Spinal cord (tissue), 10 donors: ENCODE measurements at places on chromosomes 7 and 10. TPM values are rescaled to one million over a fixed set of nuclear protein-coding genes. Genes with fewer than 3 reads are reported as not detected.

DNA sequence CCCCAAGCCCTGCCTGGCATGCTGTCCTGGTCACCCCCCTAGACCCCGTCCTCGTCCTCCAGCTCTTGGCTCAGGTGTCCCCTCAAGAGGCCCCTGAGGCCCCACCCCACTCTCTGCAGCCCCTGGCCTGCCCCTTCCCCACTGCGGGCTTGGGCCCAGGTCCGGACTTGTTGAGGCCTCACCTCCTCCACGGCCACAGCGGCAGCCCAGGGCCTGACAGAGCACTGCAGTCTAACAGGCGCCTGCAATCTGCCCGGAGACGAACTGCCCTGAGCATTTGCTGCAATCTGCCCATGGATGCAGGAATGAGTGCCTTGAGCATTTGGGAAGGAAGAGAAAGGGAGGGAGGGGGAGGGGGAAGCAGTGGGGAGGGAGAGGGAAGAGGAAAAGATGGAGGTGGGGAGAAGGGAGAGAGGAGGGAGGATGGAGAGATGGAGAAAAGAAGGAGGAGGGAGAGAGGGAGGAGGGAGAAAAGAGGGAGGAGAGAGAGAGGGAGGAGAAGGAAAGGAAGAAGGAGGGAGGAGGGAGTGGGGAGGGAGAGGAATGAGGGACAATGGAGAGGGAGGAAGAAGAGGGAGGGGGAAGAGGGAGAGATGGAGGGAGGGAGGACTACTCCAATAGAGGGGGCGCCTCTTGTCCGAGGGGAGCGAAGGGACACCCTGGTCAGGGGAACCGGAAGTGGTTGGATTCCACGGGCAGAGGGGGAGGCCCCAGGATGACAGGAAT, 73.9 kb downstream of the PDGFA start:
- H3K27ac ChIP-seq: no peak overlapping the region
- no peaks in the 10 kb centered on the region for H3K36me3 ChIP-seq
- H3K27me3 ChIP-seq: peaks cover under 1% of the 10 kb centered on the region

The MGAM2 gene
- polyA plus RNA-seq: 0.14 TPM

DNA sequence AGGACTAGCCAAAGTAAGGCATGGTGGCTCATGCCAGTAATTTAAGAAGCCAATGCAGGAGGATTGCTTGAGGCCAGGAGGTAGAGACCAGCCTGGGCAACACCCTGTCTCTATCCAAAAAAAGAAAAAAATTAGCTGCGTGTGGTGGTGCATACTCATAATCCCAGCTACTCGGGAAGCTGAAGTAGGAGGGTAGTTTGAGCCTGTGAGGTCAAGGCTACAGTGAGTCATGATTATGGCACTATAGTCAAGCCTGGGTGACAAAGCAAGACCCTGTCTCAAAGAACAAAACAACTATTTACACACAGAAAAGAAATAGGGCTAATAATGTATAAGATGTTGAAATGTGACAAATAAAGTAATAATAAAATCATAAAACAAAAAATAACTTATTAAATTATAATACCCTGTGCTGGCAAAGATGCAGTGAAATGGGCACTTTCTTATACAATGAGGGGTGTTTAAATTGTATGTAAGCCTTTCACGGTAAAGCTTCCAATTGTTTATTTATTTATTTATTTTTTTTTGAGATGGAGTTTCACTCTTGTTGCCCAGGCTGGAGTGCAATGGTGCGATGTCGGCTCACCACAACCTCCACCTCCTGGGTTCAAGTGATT, 175.2 kb downstream of the TPST1 start:
- H3K27ac ChIP-seq: no peak overlapping the region
- H3K4me1 ChIP-seq: no peaks in the 10 kb centered on the region
- H3K4me3 ChIP-seq: no peak overlapping the region
- no peak for DNase-seq

- H3K27ac ChIP-seq: peak overlapping the region; percentile 78
- no peak for DNase-seq
- peaks cover 10% of the 10 kb centered on the region for H3K4me1 ChIP-seq
- H3K36me3 ChIP-seq: no peaks in the 10 kb centered on the region
- peak overlapping the region; percentile 13 for H3K4me3 ChIP-seq
- no peaks in the 10 kb centered on the region for H3K27me3 ChIP-seq
These were observed 81.1 kb downstream of the PRTFDC1 start for GRCh38 chr10:24871011-24871935.

DNA sequence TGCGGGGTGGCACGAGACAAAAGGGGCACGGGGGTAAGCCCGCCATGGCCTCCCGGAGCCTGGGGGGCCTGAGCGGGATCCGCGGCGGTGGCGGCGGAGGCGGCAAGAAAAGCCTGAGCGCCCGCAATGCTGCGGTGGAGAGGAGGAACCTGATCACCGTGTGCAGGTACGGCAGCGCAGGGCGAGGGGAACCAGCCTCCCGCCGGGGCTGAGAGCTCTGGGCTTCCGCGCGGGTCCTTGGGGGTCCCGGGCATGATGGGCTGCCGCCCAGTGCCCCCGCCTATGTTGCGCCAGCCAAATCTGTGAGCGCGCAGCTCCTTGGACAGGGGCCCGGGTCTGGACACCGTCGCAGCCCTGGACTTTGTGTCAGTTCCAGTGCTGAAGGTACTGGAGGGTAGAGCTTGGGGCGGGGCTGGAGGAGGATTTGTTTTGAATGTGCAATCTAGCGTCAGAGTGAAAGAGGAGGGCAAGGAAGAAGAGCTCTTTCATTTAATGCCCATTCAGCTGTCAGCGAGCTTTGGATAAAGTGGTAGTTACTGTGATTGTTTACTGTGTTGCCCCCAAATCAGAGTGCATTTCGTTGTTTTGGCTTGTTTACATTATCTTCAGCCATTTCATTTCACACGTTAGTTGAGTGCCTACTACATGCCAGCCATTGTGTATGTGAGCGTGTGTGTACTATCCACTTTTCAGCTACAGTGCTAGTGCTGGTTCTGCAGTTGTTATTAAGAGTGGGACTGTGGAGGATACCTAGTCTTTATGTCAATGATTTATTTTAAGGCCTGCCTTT, 777 bp downstream of the RUNDC3B start:
- H3K27me3 ChIP-seq: peaks cover 3% of the 10 kb centered on the region
- peaks cover 14% of the 10 kb centered on the region for H3K4me1 ChIP-seq
- H3K27ac ChIP-seq: peak overlapping the region; percentile 61

DNA sequence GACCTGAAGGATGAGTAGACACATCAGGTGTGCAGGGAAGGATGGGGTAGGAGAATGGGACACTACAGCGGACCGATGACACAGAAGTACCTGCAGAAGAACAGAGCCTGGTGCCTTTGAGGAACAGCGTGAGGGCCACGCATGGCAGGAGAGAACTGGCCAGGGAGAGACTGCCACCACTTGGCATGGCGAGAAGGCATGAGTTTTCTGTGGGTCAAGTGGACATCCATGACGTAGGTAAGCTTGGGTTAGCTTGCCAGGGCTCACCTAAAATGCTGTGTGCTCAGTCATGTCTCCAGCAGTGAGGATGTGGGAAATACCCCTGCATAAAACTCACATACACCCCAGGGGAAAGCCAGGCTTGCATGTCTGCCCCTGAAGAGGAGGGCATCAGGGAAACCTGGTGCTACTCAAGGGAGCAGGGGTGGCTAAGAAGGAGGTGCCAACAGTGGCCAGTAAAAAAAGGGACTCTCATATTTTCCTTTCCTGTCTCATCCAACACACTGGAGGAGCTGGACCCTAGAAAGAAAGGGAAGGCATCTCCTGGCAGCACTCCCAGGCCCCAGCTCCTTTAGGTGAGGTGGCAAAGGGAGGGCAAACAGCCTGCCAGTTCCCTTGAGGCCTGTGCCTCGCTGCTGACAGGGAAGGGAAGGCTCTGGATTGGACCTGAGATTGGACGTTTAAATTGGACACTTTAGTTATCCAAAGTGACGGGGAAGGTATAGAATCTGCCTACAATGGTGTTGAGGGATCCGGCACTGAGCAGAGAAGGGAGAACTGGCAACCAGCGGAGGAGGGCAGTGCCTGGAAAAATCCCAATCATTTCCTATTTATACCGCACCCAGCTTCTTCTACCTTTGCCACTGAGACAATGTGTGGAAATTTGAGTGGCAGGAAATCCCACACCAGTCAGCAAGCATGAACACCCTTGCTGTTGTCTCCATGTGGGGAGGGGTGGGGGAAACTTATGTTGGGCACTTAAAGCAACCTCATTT, 255.7 kb downstream of the GLI3 start:
- H3K4me1 ChIP-seq: peaks cover 10% of the 10 kb centered on the region
- no peaks in the 10 kb centered on the region for H3K36me3 ChIP-seq
- H3K27me3 ChIP-seq: no peaks in the 10 kb centered on the region
- no peak overlapping the region for H3K27ac ChIP-seq

- no peak for DNase-seq
- no peak overlapping the region for H3K27ac ChIP-seq
- no peak overlapping the region for H3K4me3 ChIP-seq
- H3K36me3 ChIP-seq: no peaks in the 10 kb centered on the region
- H3K27me3 ChIP-seq: no peaks in the 10 kb centered on the region
These were observed 486.5 kb downstream of the CALN1 start for GRCh38 chr7:71925663-71926062.

DNA sequence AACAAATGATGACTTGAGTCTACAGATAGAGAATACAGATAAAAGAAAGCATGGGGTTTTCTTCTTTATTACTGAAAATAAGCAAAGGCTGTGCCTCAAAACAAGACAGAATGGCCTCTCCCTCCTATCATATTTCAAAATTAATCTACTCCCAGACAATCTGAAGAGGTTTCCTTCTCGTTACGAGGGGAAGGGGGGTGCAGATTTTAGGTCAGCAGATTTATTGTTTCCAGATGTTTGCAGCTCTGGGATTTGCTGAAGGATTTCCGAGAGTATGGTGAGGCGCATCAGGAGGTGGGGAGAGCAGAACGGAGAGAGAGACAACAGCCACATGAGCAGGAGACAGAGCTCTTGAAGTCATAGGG, 89.8 kb downstream of the KIAA1549 start:
- no peak overlapping the region for H3K4me3 ChIP-seq
- peaks cover 19% of the 10 kb centered on the region for H3K4me1 ChIP-seq
- H3K36me3 ChIP-seq: peaks cover 17% of the 10 kb centered on the region
- no peaks in the 10 kb centered on the region for H3K27me3 ChIP-seq

The TMEM270 gene
- polyA plus RNA-seq: not detected

GRCh38 chr10:112960151-112960681, 10.2 kb downstream of the TCF7L2 start:
- H3K27ac ChIP-seq: no peak overlapping the region
- H3K36me3 ChIP-seq: no peaks in the 10 kb centered on the region
- H3K4me1 ChIP-seq: peaks cover 24% of the 10 kb centered on the region

DNA sequence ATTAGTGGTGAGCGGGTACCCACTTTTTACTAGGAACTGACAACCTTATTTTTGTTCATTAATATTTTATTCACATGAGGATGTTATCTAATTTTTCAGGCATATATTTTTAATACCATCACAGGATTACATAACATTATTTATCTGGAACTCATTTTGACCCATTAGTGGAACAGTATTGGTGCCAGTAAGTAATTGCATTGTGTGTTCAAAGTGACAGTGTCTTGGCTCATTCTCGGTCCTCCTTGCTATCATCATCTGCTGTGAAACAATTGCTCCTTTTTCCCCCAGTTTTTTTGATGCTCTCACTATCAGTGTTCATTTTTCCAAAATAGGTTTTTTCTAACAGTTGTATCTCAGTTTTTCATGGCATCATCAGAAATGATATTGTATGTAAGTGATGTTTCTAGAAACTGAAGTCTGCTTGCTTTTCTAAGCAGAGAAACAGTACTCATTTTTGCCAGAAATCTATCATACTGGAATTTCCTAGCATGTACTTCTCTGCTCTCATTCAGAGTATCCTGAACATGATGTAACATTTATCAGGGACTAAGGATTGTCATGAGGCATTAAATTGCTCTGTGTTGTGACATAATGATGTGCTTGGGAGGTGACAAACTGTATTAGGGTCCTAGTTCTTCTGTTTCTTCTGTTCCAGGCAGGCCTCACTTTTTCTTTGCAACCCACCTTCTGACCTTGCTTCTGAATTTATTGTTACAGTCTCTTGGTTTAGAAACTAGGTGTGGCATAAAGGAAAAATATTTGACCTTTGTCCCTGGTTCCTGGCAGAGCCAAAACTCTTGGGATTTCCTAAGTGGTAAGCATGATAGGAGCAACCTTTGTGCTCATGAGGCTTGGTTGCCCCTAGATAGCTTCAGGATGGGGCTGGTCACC, 4.2 kb downstream of the NUB1 start:
- peaks cover 24% of the 10 kb centered on the region for H3K36me3 ChIP-seq
- H3K27ac ChIP-seq: no peak overlapping the region
- H3K4me1 ChIP-seq: peaks cover 12% of the 10 kb centered on the region
- no peaks in the 10 kb centered on the region for H3K27me3 ChIP-seq

- no peak for DNase-seq
- peaks cover 29% of the 10 kb centered on the region for H3K4me1 ChIP-seq
- no peaks in the 10 kb centered on the region for H3K27me3 ChIP-seq
These were observed 47.2 kb downstream of the PYROXD2 start for GRCh38 chr10:98367604-98368451.

DNA sequence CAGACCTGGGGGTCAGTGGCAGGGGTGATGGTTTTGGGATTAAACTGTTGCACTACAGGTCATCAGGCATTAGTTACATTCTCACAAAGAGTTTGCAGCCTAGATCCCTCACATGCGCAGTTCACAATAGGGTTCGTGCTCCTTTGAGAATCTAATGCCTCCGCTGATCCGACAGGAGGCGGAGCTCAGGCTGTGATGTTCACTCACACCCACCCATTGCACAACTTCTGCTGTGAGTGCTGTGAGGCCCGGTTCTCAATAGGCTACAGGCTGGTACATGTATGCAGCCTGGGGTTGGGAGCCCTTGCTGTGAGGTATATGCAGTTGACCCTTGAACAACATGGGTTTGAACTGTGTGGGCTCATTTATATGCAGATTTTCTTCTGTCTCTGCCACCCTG, 416.4 kb downstream of the GFRA1 start:
- no peaks in the 10 kb centered on the region for H3K27me3 ChIP-seq
- no peak for DNase-seq
- no peak overlapping the region for H3K4me3 ChIP-seq
- no peaks in the 10 kb centered on the region for H3K36me3 ChIP-seq
- H3K4me1 ChIP-seq: no peaks in the 10 kb centered on the region

The BRAF gene
- polyA plus RNA-seq: 21.7 TPM

The GPR141 gene
- polyA plus RNA-seq: not detected

The STEAP1B gene
- 2.4 TPM for polyA plus RNA-seq

The KCP gene
- 1.7 TPM for polyA plus RNA-seq

GRCh38 chr10:30215623-30216022, 133.5 kb downstream of the MTPAP start:
- no peaks in the 10 kb centered on the region for H3K27me3 ChIP-seq
- no peak for DNase-seq
- H3K27ac ChIP-seq: peak overlapping the region; percentile 76
- no peaks in the 10 kb centered on the region for H3K36me3 ChIP-seq
- H3K4me3 ChIP-seq: no peak overlapping the region

The PLEKHS1 gene
- polyA plus RNA-seq: 0.08 TPM

GRCh38 chr7:30282735-30283134, 1.7 kb upstream of the ZNRF2 start:
- no peaks in the 10 kb centered on the region for H3K36me3 ChIP-seq
- H3K4me3 ChIP-seq: no peak overlapping the region
- no peaks in the 10 kb centered on the region for H3K4me1 ChIP-seq
- DNase-seq: no peak
- no peak overlapping the region for H3K27ac ChIP-seq
- H3K27me3 ChIP-seq: no peaks in the 10 kb centered on the region
